Stimulated activated CD8-positive, alpha-beta memory T cell treated with anti-CD3 and anti-CD28 coated beads, Interleukin-7, amount 100 ng/mL, for 1 hour (primary cell): ENCODE measurements at places on chromosomes 5 and 9.

DNA sequence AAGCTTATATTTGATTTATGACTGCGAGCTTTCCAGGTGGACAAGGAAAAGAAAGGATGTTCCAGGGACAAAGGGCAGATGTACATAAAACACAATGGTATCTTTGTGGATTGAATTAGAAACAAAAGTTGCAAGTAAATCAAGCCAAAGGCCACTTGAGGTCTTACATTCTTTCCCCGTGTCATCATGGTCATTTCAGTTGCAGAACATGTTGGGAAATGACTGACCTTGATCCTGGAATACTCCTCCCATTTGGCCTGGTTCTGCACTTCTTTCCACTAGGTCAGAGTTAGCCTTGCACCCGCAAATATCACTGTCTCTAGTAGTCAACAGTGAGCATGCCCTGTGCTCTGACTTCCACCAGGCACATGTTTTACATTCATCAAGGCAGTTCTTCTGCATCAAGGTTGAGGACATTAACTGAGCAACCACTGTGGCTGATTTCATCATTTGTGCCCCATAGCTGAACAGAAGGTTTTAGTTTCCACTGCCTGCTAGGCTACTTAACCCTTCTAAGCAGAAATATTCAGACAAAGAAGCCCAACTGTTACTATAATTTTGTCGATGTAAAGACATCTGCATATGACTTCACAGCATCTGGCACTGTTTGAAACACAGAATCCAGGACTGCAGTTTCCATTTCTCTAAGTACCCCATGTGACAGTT lies 1161.7 kb upstream of the DMAC1 start:
- no peak for DNase-seq

DNA sequence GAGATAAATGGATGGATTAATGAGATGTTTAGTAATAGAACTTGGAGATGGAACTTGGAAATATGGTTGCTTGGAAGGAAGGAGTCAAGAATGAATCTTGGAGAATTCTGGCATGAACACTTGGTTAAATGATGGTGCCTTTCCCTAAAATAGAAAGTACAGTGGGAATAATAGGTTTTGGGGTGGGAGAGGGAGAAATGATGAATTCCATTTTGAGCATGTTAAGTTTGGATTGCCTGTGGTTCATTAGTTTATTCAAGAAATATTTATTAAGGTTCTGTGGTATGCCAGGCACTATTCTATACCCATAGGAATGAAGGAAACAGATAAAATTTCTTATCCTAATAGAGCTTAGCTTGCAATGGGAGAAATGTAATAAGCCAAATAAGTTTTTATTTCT lies 58.4 kb downstream of the PBX3 start:
- no peak for DNase-seq

DNA sequence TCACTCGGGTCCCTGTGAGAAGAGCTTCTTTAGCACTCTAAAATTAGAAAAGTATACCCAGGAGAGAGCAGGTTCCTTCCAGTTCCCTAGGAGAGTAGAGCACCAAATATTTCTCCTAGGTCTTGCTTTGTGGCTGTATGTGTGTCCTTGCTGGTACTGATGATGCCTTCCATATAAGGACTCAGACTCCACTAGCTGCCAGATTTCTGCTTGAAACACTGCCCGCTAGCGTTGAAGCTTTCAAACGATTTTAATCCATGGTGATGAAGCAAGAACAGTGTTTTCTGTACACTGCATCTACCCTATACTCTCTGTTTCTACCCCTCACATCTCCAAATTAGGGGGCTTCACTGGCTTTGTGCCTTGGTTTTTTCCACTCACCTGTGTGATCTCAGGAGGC lies 2.4 kb upstream of the SMC2 start:
- DNase-seq, result no peak

GRCh38 chr5:128258372-128258771 lies 174.8 kb downstream of the SLC12A2 start:
- DNase-seq, result no peak

GRCh38 chr9:114174876-114175771 lies 19.8 kb downstream of the COL27A1 start:
- no peak for DNase-seq

DNA sequence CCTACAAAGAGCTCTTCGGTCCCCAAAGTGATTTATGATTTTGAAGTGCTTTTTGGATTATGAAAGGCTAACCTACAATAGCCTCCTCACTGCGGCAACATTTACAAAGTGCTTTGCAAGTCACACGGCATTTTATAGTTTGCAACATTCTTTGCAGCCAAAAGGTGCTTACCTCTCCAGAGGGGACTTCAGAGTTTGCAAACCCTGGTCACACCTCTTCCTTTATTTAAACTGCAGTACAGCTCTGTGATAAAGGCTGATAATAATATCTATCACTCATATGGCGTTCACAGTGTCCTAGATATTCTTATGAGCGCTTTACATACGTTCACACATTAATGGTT lies 20.0 kb upstream of the CRB2 start:
- no peak for DNase-seq

DNA sequence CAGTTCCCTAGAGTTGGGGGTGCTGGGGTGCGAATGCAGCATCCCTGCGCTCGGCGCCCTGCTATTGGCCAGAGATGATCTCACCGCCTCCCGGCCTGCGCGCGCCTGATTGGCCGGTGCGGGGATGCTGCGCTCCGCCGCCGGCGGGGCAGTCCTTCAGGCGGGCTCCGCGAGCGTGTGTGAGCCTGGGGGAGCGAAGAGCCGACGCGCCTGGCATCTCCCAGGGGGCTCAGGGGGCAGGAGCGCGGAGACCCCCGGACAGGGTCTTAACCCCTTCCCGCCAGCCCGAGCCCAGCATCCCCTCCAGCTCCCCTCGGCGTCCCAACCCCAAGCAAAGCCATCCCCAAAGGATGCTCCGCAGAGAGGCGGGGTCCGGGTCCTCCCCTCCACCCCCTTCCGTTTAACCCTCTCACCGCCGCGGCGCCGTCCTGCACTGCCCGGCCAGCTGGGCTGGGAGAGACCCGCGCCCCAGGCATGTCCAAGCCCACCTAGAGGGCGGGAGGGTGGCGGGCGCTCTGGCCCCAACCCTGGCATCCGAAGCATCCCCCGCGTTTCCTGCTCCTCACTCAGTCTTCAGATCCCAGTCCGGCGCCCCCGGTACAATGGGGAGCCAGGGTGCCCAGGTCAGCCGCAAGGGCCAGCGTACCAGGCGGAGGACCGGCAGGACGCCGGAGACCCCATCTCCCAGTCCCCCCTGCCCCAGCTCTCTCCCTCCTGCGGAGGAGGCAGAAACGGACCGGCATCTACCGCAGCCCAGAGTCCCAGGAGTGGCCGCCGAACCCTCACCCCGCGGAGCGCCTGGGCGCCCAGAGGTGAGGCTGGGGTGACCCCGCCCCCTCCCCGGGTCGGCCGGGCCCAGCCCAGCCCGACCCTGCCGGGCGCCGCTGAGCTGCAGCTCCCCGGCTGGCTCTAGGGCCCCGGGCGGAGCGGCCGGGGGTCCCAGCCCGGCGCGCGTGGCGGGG lies 19.3 kb upstream of the TOR2A start:
- no peak for DNase-seq

DNA sequence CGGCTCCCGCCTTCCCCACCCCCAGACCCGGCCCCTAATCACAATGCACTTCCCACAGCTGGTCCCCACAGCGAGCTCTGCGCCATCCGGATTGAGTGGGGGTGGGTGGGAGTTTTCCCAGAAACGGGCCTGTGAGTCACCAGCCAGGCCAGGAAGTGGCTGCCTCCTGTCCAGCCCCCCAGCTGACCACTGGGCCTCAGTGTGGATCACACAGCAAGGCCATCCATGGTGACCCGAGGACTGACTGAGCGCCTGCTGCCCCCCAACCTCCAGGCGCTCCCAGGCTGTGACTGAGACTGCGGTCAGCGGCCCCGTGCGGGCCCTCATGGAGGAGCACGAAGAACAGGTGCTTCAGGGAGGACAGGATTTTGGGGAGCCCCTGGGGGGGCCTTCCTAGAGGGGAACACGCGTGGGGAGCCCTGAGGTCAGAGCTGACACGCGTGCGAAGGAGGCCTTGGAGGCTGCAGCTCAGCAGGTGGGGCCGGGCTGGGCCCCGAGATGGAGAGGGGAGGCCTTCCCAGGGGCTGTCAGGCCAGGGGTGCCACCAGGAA lies 48.3 kb upstream of the EGFL7 start:
- DNase-seq, result no peak

DNA sequence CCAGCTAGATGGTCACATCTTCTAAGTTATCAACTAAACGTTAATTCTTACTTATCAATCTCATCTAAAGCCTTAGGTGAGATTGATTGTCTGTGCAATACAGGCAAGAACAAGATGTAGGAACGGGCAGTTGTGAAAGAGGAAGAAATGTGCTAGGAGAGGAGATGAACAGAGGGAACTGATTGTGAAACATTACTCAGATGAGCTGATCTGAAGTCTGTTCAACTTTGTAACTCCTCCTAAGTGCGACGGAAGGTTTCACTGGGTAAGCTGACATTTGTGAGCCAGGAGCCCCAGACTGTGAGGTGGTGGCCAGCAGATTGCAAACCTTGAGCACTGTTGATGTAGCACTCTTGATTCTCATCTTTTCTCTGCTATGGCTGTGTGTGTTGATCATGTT lies 204.1 kb downstream of the CD180 start:
- DNase-seq, result no peak

- no peak for DNase-seq
Observed at GRCh38 chr9:134618833-134619447, 22.7 kb upstream of the COL5A1 start.

- no peak for DNase-seq
Observed at GRCh38 chr5:132073231-132074013, at the start of gene CSF2. CSF2 (plus strand) TSS chr5:132073789; CDS start chr5:132073824, 35 bp downstream.

DNA sequence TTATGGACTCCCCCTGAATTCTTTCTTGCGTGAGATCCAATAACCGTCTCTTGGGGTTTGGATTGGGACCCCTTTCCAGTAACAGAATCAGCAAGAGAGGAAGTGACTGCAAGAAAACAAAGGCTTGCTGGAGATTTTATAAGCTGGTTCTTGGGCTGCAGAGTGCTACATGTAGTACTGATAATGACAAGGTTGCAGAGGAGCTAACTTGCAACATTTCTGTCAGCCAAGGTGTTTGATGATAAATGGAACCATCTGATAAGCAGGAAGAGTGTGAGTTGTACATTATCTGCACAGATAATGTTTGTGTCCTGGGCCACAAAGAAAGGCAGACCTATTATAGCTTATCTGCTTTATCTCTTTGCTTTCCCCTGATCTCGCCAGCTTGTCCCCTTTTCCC lies 37.1 kb downstream of the DNAJB5 start:
- no peak for DNase-seq

DNA sequence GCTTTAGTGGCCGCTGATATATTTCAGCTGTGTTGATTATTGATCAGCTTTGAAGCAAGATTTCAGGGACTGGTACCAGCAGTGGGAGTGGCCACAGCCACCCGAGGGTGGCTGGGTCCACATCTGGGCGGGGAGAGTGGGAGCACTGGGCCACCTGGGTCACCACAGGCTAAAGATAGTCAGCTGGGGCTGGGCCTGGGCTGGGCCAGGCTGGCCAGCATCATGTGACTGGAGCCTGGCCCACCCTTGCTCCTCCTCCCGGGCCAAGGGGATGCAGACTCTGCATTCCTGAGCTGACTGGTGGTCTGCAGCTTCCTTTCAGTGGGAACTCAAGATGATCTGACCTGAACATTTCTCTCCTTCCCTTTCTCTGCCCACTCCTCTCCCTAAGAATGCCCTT lies 27.1 kb downstream of the LARP1 start:
- DNase-seq, result no peak

- DNase-seq, result no peak
Observed at GRCh38 chr5:108003178-108003577, 332.4 kb upstream of the EFNA5 start.

DNA sequence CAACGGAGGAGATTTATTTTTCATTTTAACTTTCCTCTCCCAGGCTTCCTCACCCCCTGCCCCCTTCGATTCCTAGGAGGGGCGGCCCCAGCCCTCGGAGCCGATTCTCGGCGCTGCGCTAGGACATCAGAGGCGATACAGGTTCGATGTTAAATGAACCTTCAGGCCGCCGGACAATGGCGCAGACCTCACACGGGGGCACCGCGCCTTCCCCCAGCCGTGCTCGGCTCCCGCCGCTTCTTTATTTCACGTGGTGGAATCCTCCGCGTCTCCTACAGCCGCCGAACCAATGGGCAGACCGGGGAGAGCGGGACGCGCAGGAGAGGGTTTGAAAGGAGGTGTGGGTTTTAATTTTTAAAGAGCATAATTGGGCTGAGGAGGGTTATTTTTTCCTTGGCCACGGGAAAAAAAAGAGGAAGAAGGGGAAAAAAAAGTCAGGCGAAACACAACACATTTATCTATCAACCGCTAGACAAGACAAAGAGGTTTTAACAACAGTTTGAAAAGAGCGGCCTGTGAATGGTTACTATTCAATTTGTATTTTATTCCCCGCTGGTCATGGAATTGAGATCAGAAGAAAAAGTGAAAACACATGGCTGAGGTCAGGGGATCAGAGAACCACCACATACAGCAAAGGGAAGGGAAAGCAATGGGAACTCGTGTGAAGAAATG lies 126.8 kb downstream of the TMEM174 start:
- DNase-seq, result no peak

DNA sequence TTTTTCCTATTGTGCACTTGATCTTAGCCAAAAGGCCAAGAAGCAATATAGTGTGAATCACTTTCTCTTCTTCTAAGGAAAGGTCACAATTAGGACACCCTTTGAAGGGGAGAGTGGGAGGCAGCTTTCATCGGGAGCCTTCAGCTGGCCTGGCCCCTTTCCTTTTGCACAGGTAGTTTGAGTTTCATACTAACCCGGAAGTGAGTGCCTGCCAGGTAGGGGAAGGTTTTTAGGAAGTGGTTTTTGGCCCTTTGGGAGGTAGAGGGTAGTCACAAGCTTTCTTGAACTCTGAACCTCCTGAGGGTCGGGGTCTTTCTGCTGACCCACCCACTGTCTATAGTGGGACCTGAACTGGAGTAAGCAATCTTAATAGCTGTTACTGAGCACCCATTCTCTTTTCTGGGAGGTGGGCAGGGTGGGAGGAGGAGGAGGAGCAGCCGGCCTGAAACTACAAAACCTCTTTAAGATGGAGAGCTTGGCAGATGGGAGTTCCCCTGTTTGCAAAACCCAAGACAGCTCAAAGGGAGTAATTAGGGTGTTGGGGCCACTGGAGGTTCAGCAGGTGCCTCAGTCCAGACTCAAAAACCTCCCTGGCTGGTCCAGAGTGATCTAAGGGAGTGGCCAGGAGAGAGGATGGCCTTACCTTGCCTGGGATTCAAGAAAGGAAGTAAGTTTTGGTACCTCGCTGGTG lies 6.0 kb downstream of the LARP1 start:
- no peak for DNase-seq
